ENCODE measurements at places on chromosomes 2 and 18.

GRCh38 chr2:112032224-112032586 is 22.9 kb upstream of the TMEM87B start:
- DNase-seq, result no peak

GRCh38 chr18:23966909-23967308 is 47.6 kb upstream of the TTC39C start:
- no peak for DNase-seq

DNA sequence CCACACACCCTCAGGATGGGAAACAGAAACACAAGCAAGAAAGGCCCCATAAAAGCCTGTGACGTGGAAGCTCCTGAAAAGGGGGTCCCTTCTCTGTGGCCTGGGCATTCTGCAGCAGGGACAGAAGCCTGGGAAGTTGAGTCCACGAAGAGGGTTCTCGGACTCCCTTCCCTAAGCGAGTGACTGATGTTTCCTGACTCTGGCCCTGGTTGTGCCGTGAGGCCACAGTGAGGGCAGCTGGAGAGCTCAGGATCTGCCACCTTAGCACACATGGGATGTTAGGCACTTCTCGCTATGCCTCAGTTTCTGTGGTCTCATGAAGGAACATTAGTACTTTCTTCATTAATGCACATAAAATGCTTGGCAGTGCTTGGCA is 87.2 kb upstream of the ZFP36L2 start:
- DNase-seq, result no peak

DNA sequence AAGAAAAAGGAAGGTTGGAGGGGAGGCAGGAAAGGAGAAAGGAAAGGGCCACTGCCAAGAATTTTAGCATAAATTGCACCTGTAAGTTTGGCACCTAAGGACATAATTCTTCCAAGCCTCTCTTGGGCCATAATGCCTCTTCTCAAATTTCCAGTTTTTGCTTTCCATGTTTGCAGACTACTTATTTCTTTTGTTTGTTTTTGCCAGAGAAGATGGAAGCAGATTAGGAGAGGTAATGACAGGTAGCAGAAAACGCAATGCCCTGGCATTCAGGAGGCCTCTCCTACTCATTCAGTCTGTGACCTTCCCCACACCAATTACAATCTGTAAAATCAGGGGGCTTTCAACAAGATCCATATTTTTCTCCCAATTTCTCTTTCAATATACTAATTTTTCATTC is 56.8 kb downstream of the MRPL33 start:
- DNase-seq, result no peak

- no peak for DNase-seq
Measured at GRCh38 chr2:15532996-15533395, 28.1 kb downstream of the NBAS start.

GRCh38 chr2:120235681-120236080 is 12.5 kb upstream of the TMEM185B start:
- DNase-seq, result no peak

DNA sequence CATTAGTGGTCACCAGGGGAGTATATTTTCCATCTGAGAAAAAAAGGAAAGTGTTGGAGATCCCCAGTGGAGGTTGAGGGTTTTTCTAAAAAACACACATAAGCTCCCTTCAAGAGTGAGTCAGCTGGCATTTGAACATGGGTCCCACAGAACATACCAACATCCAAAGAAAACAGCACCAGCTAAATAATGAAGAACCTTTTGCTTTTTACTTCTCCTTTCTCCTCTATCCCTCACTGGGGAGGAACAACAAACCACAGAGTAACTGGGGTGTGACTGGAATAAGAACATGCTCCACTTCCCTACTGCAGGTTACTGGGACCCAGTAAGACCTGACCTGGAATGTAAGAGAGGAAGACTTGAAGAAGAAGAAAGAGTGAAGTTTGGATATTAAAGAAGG is 56.5 kb upstream of the RAPH1 start:
- no peak for DNase-seq

DNA sequence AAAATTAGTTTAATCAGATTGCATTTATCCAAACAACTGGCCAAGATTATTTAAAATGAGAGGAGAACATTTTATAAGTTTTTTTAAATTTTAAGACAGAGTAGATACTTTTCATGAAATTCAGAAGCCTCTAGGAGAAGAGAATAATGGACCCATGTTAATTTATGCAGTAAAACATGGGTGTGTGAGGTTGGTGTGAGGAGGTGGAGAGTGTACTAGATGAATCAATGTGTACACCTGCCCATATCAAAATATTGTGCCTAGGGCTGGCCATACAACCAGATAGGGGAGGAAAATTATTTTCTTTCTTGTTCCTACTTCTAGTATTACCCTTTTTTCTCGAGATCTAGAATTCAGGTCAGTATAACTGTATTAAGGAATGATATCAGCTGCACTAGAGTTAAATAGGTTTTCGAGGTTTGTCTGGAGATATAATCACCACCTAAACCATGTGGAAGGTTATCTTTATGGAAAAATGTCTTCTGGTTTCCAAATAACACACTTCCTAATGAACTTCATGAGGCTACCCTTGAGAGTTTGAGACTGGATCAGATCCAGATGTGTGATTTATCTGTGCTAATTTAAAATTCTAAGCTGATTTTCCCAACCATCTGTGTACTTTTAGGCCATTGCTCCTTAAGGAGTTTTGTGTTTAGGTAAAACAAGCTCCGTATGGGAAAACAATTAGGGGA is 37.6 kb downstream of the TMEM178A start:
- no peak for DNase-seq

DNA sequence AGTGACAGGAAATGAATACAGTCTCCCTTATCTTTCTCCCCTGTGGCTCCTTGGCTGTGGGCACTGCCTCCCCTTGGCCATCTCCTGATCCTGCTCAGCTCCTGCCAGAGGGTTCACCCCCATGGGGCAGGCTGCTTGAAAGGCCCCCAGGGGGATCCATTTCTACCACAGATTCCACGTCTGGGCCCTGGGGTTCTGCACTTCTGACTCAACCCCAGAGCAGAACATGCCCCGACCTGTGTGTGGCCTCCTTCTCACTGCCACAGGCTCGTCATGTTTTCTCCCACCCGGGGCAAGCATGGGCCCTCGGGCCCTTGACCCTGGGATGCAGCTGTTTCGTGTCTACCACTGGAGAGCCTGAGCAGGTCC is 122.2 kb downstream of the ACKR3 start:
- DNase-seq, result no peak

All from GM04504 (cell line).